ENCODE measurements at places on chromosomes 4 and X. TPM values are rescaled to one million over a fixed set of nuclear protein-coding genes. Genes with fewer than 3 reads are reported as not detected.

Gene APELA
- total RNA-seq: not detected

Gene TEX13D
- total RNA-seq: not detected

Gene NPY5R
- not detected for total RNA-seq

Gene F11
- not detected for total RNA-seq

Gene USP51
- 1.9 TPM for total RNA-seq

All from smooth muscle cell of bladder (primary cell).